HepG2 (cell line): ENCODE measurements at places on chromosomes 1 and 21.

DNA sequence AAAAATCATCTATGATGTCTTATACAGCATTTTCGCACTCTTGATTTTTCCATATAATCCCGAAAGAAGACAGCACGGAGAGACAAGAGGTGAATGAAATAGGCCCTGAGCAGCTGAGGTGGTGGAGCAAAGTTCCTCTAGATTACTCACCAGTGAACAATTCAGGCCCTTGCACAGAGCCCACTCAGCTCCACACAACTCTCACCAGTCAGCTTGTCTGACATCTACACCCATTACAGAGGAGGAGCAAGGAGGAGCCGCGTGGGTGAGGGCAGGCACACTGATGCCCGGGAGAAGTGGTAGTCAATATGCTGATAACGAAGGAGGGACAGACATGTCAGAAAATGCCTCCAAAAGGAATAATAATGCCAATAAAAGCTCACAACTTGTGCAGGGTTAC, 59.9 kb downstream of the DNM3 start:
- no peak for DNase-seq

- DNase-seq: peak; percentile 9
Observed at GRCh38 chr21:42892582-42892930, 553 bp upstream of the NDUFV3 start.

- no peak for DNase-seq
Observed at GRCh38 chr1:36124404-36125128, 456 bp downstream of the COL8A2 start.

- DNase-seq: no peak
Observed at GRCh38 chr1:221414772-221415539, 326.9 kb downstream of the DUSP10 start.

DNA sequence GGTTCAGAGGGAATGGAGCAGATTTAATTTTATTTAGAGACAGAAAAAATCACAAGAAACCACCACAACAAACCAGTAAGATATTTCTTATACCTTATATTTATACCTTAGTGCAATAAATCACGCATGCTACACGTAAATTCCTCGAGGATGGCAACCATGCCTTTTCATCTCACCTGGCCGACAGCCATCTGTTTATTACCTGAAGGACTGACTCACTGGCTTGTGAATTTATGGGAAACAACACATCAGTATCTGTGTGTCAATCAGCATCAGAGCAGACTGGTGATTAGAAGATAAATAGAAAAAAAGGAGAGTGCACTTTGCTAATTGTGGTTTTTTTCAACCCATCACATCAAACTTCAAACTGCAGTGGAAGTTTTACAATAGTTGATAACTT, 58.4 kb downstream of the S1PR1 start:
- no peak for DNase-seq

DNA sequence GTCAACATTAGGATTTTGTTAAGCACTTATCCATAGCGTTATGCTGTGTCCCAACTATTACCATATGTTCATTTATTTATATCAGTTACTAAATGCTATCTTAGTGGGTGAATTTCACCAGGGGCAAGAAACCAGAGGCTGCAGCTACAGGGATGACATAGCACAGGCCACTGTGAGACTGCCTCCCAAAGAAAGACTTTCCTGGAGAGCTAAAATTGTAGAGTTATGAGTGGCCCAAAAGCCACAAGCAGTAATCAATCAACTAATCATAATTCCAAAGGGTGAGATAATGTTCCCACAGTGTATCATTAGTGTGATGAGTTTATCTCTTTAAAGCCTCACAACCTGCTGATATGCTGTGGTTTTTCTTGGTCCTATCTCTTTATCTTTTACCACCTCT, 3.8 kb upstream of the TGFB2 start:
- no peak for DNase-seq

GRCh38 chr1:94578856-94579255, 37.3 kb upstream of the F3 start:
- DNase-seq: no peak

- no peak for DNase-seq
Observed at GRCh38 chr1:208208132-208208487, 36.1 kb downstream of the PLXNA2 start.

DNA sequence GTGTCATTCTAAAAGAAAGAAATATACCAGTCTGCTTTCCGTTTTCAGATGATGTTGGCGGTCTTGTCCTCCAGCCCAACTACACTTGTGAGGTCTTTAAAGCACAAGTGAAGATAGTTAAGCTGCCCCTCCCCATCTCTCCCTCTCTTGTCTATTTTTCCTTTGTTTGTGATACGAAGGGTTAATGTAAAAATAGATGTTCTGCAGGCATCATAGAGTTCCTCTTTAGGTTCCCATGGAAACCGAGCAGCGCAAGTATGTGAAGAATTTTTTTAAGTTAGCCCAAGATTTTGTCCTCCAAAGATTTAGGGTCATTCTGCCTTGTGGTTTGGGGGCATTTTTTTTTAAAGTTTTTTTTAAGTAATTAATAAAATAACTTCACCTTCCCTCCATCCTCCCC, 232.4 kb upstream of the AJAP1 start:
- no peak for DNase-seq

DNA sequence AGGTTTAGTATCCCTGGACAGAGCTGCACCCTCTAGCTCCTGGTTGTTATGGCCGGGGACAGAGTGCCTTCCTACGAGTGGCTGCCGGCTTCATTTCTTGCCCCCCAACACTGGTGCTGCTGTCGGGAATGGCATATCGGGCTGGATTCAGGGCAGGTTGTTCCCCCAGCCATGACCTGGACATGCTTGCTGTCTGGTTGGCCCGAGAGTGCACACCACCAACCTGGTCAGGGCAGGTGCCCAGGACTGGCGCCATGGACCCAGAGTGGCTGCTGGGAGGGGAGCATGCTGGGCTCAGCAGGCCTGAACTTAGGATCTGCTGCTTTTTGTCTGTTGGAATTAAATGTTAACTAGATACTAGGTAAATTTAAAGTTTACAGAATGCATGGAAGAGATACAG, 21.8 kb downstream of the H6PD start:
- DNase-seq: no peak

DNA sequence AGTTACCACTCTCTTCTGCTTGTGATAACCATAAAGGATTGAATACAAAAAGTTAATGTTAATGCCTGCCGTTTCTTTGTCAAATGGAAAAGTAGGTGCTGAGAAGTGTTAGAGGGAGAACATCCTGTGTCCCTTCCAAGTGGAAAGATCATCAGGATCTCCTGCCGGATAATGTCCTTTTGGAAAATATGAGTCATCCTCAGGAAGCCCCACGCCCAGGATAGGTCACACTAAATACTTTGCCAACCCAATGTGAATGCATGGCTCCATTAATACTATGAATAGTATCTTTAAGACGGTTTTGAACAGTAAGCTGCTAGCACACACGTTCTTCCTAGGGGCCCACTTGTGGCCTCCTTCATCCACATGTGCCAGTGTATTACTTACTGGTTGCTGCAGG, 279.5 kb downstream of the ZNF326 start:
- no peak for DNase-seq

- DNase-seq: no peak
Observed at GRCh38 chr1:229479660-229480399, 28.3 kb downstream of the NUP133 start.

DNA sequence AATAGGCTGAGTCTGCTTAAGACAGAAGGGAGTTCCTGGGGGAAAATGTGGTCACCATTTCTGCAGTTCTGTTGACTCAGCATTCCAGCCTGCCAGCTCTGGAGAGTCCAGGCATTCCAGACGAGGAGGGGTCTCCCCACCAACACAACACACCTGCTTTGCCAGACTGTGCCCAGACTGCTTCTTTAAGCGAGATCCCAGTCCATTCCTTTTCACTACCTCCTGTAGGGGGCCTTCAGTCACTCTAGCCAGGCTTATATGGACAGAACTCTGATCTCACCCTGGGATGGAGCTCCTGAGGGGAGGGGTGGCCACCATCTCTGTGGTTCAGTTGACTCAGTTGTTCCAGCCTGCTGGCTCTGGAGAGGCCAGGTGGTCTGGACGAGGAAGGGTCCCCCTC, 48.5 kb downstream of the UBE2U start:
- no peak for DNase-seq

DNA sequence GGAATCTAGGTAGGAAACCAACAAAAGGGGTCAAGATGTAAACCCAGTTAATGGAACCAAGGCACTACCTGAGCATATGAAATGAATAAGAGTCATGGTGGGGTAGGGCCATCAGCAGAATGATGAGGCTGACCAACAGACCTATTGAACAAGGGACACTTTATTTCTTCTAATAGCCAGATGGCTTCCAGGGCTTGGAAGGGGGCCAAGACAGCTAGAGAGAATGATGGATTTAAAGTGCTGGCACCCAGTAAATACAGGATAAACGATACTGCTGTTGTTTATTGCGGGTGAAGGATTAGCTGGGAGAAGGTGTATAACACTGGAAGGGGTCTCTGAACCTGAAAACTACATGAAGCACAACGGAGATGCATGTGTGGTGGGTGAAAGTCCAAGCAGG, 15.6 kb downstream of the DDAH1 start:
- DNase-seq: no peak

- DNase-seq: no peak
Observed at GRCh38 chr21:30448514-30448913, 8.4 kb downstream of the KRTAP15-1 start.

- no peak for DNase-seq
Observed at GRCh38 chr1:56973923-56974742, 8.3 kb upstream of the C8B start.

- DNase-seq: no peak
Observed at GRCh38 chr1:117162816-117163215, 41.3 kb upstream of the TRIM45 start.

DNA sequence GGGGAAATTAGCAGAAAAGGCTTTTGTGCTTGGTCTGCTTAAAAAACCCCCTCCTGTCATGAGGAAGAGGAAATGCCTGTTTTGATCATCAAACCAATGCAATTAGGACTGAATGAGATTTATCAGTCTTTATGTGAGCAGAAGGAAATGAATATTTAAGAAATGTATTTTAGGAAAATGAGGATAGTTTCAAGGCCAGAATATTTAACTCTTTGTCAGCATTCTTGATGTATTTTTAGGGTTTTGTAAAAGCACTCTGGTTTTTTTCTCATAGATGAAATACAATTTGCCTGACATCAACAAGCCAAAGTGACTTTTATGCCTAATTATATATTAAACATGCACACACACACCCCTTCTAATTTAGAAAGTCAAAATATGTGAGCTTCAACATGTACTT, 213.8 kb downstream of the GRIK1 start:
- no peak for DNase-seq

GRCh38 chr1:169670836-169671235, 40.6 kb downstream of the SELL start:
- no peak for DNase-seq

GRCh38 chr1:24714859-24715520, 30.3 kb upstream of the CLIC4 start:
- peak; percentile 49 for DNase-seq

- DNase-seq: no peak
Observed at GRCh38 chr21:33948096-33948950, 32.7 kb upstream of the ATP5PO start.

DNA sequence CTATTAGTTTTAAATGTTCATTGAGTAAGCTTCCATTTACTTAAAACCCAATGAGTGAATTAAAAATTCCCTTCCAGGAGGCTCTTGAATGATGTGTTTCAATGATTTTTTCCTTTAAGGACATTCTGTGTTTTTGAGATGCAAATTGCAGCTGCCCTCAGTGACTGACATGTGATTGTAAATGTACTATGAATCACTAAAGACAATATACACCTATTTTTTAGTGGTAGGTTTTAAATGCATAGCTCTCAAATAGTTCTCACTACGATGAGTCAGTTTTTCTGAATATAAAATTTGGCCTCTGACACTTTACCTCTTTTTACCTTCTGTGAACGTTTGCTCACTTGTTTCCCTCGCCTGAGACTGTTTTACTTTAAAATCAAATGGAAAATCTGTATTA, 204.7 kb downstream of the BARHL2 start:
- no peak for DNase-seq
